ENCODE measurements at places on chromosomes 16 and 17.
A peak's percentile ranks its signal among the peaks of the same experiment; 100 is the strongest.

DNA sequence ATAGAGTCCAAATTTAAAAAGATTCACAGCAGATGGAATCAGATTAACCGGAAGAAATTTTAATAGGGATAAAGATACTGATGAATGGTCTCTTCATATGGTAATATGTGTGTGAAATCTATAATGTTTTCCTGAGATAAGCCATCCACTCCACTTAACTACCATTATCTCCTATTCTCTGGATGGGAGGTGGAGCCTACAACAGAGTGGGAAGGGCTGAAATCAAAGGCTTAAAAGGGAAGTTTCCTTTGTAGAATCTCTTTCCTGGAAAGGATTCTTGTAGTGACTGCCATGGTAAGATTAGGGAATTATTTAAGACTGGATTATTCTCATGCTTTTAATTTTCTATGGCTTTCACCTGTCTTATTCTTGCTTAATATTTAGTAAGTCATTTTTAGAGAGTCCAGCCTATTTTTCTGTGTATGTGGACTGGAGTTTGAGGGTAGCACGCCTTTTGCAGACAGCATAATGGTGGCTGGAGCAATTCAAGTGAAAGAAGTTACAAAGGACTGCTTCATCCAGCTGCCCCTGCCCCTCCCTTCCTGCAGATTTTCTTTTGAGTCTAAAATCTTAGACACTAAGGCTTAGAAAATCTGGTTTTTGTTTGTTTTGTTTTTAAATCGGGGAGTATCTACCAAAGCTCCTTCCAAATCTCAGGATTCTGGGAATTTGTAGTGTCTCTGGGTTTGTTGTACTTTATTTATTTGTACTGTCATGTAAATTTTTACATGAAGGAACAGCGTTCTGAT is 26.5 kb downstream of the KAT7 start:
- DNase-seq: no peak

- DNase-seq: no peak
These were observed at the start of gene TEX19 for GRCh38 chr17:82358465-82359350. TEX19 (plus strand) TSS chr17:82359247; CDS start chr17:82362151, 2,904 bp downstream.

DNA sequence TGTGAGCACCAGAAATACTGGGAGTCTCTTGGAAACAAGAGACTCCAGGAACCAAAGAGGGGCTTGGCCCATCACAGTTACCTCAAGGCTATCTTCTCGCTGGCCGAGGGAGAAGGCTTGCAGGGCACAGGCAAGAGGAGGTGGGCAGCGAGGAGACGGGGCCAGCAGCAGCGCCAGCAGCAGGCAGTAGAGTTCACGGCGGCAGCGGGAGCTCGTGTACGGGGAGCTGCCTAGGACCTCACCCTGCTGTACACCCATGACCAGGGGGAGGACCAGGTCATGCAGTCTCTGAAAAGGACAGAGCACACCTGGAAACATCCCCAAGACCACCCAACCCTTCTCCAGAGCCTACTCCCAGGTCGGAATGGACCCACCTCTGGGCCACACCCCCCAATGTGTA is 30.8 kb downstream of the PELP1 start:
- no peak for DNase-seq

GRCh38 chr16:27402964-27403600 is 1.1 kb downstream of the IL21R start:
- no peak for DNase-seq

- DNase-seq: peak; percentile 29
These were observed 38.3 kb downstream of the CDK5R1 start for GRCh38 chr17:32525122-32525521.

Data from kidney (tissue), 22 donors.